NCI-H446 (cell line): ENCODE measurements at places on chromosomes 2 and 18.
A peak's percentile ranks its signal among the peaks of the same experiment; 100 is the strongest.

GRCh38 chr2:56170504-56170903, 13.3 kb upstream of the CCDC85A start:
- no peak for DNase-seq

DNA sequence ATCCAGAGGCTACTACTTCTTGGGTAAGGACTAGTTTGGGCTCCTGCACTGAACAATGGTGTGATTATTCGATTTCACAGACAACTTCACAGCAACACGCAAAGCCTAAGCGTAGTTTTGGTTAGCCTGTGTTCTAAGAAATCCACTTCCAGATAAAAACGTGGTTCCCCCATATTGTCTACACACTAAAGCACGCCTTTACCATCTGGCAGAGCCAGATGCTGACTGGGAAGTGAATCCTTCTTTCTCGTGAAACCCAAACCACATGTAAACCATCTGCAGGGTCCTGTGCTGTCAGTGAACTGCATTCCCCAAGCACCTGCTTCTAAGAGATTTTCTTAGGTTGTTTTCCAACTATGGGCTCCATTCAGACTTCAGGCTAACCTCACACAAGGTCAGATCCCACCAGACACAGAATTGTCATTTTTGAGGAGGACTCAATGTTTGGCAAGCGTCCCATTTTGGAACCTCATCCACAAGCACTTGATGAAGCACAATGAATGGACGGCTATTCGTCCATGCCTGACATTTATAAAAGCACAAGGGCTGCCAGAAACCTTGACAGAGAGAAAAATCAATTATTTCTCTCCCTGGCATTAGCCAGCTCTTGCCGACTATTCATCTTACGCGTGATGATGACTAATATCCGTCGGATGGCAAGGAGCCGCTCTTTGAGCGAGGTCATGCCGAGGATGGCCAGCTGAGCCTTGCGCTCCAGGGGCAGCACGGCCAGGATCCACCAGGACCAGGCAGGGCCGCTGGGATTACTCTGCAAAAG, 38.4 kb downstream of the LONRF2 start:
- DNase-seq = no peak

DNA sequence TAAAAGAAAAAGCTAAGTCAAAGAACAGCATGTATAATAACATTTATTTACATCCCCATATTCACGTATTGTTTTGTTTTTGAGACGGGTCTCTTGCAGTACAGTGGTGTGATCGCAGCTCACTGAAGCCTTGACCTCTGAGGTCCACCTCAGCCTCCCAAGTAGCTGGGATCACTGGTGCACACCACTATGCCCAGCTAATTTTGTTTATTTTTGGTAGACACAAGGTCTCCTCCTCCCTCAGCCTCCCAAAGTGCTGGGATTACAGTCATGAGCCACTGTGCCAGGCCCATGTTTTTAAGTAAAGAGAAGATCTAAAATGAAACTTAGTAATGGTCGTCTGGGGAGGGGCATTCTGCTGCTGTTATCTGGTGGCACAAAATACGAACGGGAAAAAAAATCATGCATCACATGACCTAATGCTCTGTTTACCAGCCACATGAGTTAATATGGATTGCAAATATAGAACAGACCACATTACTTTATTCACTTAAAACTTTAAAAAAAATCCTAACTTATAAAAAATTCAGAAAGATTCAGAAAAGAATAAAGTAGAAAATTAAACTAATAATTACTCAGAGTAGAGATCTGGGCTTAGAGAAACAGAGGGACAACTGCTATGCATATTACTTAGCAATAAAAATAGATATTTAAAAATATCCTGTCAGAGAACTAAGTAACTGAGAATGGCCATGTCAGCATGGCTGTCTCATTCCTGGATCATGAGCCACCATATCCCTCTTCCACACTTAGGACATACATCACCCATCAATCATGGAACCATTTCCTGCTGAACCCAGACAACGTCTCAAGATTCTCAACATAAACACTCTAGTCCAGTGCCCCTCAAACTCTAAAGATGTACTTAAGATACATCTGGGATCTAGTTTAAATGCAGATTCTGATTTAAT, 7.3 kb downstream of the MMADHC start:
- no peak for DNase-seq

DNA sequence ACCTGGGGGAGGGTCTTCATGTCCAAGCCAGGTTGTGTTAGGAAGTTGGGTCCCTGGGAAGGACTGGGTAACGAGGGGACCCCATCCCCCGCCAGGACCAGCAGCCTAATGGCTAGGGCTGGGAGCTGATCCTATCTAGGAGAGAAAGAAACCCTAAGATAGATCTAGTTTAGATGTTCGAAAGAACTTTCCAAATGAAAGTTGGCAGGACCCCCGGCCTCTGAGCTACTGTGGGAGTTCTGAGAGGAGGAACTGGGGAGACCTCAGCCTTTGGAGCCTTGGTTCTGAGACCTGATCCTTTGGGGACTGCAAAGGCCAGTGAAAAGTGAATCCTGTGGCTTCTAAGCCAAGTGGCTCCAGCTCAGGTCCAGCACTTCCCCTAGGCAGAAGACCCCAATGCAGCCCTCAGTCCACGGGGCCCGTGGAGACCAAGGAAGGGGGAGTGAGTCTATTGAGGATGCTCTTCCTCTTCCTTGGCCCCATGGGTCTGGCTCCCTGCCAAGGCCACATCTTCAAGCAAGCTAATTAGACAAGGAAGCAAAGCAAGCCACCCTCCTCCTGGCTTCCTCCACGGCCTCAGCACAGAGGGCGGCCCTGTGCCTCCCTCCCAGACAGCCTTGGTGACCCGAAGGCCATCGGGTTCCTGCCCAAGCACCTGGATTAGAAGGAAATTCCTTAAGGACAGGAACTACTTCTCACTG, 23.5 kb downstream of the CCT7 start:
- DNase-seq = no peak

DNA sequence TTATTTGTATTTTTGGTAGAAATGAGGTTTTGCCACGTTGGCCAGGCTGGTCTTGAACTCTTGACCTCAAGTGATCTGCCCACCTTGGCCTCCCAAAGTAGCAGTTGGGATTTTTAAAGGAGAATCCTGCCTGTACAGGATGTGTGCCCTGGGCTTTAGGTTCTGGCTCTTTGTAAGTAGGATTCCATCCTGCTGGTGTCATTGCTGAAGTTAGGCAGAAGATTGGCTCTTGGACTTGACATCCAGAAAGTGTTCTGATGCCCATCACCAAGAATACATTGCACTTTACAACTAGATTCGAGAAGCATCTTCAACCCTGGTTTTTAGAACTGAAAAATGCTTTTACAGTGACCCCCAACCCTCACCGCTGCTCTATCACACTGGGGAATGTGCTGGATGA, 4.4 kb upstream of the TWIST2 start:
- no peak for DNase-seq

GRCh38 chr2:148483665-148484064, 160.9 kb upstream of the EPC2 start:
- no peak for DNase-seq

GRCh38 chr2:33001823-33002222, 55.1 kb downstream of the LTBP1 start:
- DNase-seq = no peak

DNA sequence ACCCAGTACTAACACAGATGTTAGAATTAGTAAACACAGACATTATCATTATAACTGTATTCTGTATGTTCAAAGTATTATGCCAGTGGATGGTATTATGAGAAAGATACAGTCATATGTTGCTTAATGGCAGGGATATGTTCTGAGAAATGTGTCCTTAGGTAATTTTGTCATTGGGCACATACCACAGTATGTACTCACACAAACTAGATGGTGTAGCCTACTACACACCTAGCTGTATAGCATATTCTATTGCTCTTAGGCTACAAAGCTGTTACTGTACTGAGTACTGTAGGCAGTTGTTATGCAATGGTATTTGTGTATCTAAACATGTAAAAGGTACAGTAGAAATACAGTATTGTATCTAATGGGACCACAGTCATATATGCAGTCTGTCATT, 53.8 kb downstream of the GTF3C3 start:
- DNase-seq = no peak

DNA sequence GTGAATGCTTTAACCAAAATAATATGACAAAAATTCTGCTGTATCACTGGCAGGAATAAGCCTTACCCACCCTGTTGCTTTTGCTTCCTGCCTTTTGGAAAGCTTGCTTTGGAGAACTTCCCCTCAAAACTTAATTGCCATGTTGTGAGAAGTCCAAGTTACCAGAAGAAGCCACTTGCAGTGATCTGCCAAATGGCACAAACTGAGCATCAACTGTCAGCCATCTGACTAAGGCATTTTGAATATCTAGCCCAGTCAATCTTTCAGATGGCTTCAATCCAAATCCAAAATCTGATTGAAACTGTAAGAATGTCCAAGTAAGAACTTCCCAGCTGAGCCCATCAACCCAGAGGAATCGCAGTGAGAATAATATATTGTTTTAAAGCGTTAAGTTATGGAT, 216.5 kb upstream of the ZC3H15 start:
- DNase-seq = peak; percentile 75

- no peak for DNase-seq
Observed at GRCh38 chr2:67142071-67142470, 255.1 kb upstream of the ETAA1 start.

- DNase-seq = no peak
Observed at GRCh38 chr18:9757827-9758621, 49.9 kb downstream of the RAB31 start.

- DNase-seq = no peak
Observed at GRCh38 chr2:216289470-216289869, 82.8 kb downstream of the MARCHF4 start.

DNA sequence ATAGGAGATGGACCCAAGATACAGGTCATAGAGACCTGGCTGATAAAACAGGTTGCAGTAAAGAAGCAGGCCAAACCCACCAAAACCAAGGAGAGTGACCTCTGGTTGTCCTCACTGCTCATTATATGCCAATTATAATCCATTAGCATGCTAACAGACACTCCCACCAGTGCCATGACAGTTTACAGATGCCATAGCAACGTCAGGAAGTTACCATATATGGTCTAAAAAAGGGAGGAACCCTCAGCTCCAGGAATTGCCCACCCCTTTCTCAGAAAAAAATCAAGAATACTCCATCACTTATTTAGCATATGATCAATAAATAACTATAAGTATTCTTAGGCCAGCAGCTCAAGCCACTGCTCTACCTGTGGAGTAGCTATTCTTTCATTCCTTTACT, 574.7 kb upstream of the ID2 start:
- no peak for DNase-seq

- DNase-seq = no peak
Observed at GRCh38 chr2:44005846-44006245, 10.1 kb upstream of the LRPPRC start.

GRCh38 chr2:11678306-11678960, 8.4 kb upstream of the NTSR2 start:
- no peak for DNase-seq

GRCh38 chr2:36963106-36963505, 3.2 kb downstream of the STRN start:
- DNase-seq = no peak

DNA sequence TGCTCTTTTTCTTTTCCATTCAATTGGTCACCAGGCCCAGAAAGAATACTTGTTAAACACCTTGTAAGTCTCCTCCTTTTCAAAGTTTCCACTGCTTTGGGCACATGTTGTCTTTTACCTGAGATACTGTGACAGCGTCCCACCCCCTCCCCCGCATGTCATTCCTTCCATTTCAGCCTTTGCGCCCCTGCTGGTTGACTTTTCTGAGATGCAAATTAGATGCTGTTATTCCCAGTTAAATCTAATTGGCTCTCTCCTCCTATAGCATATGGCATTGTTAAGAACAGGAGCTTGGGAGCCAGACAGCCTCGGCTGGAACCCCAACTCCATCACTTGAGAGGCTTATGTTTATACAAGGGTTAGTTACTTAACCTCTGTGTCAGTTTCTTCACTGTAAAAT, 80.3 kb upstream of the GAREM1 start:
- DNase-seq = no peak

- DNase-seq = no peak
Observed at GRCh38 chr2:20556756-20557155, 94.1 kb downstream of the HS1BP3 start.

DNA sequence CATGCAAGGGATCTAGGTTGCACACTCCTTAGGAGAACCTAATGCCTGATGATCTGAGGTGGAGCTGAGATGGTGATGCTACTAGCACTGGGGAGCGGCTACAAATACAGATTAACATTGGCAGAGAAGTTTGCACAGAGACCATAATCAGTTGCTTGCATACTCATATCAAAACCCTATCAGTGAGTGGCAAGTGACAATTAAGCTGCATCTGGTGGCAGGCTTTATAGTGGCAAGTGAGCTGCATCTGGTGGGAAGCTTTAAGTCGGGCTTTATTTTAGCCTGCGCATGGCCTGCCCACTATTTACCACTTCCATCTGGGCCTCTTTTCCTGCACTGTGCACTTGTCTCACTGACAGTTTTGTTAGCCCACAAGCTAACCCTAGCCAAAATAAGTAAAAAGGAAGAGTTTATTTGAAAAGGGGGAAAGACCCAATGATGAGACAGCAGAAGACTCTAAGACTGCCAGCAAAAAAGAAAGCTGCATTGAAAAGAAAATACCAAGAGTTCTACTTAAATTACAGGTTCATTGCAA, 140.9 kb upstream of the B3GNT2 start:
- no peak for DNase-seq

GRCh38 chr2:49643149-49643548, 488.8 kb upstream of the FSHR start:
- DNase-seq = no peak

DNA sequence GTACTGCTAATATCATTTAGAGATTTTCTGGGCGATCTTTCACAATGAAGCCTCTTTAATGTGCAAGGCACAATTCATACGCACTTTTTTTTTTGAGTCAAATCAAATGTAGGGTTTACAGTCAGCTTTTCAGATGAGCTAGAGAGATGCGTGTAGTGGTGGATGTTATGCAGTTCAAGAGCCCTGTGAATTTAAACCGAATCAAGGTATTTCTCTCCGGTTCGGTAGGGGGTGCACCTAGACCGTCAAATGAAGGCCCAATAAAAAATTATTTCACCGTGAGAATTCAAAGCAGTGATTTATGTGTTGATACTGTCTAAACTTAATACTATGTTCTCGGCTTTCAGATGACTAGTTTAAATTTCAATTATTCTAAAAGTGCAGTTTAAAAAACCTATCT, 1.1 kb downstream of the PTH2R start:
- DNase-seq = peak; percentile 5

DNA sequence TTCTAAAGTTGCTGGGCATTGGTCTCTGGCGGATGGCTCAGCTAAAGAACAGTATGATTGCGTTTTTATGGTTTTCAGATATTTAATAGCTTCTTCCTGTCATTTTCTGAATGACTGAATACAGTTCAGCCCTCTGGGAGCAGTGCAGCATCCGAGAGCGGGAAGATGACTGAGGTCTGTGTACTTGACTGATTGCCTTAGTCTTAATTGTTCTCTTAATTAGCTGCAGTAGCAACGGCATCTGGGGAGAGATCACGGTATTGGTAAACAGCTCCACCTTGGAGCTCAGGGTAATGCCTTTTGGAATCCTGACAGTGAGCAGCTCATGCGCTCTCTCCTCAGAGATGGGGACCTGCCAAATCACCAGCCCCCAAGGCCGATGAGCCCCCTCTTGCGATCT, 481.4 kb upstream of the SPRED2 start:
- DNase-seq = no peak

- no peak for DNase-seq
Observed at GRCh38 chr18:62808123-62808522, 92.8 kb downstream of the PHLPP1 start.

GRCh38 chr2:237927986-237928385, 38.8 kb upstream of the UBE2F start:
- no peak for DNase-seq
